ENCODE measurements at places on chromosomes 4 and X. TPM values are rescaled to one million over a fixed set of nuclear protein-coding genes. Genes with fewer than 3 reads are reported as not detected.

DNA sequence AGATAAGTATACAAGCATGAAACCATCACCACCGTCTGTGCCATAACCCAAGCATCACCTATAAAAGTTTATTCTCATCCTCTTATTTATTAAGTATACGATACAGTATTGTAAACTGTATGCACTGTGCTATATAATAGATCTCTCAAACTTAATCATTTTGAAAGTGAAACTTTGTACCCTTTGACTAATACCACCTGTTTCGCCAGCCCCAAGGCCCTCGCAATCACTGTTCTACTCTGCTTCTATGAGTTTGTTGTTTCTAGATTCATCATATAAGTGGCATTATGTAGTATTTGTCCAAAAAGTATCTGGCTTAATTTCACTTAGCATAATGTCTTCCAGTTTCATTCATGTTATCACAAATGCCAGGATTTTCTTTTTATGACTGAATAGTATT, 72.1 kb upstream of the DOCK11 start:
- DNase-seq = no peak

- no peak for DNase-seq
Observed at GRCh38 chr4:63787326-63787725, 621.9 kb downstream of the TECRL start.

DNA sequence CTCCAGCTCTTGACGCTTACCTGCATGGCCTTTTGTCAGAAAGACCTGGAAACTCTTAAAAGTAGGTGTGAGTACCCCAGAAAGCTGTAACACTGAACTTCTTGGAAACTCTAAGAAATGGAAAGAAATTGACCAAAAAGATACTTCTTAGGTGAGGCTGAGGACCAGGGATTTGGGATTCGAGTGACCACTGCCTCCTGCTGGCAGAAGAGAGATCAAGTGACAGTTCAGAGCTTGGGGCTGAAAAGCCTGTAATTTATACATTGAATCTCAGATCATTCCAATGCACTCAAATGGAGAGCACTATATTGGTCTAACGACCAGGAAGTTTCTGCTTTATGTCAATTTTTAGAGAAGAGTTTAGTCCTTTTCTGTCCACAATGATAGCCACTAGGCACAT, 204.6 kb downstream of the PDGFRA start:
- peak; percentile 11 for DNase-seq

GRCh38 chr4:8258552-8259212, 10.9 kb upstream of the HTRA3 start:
- DNase-seq = no peak

DNA sequence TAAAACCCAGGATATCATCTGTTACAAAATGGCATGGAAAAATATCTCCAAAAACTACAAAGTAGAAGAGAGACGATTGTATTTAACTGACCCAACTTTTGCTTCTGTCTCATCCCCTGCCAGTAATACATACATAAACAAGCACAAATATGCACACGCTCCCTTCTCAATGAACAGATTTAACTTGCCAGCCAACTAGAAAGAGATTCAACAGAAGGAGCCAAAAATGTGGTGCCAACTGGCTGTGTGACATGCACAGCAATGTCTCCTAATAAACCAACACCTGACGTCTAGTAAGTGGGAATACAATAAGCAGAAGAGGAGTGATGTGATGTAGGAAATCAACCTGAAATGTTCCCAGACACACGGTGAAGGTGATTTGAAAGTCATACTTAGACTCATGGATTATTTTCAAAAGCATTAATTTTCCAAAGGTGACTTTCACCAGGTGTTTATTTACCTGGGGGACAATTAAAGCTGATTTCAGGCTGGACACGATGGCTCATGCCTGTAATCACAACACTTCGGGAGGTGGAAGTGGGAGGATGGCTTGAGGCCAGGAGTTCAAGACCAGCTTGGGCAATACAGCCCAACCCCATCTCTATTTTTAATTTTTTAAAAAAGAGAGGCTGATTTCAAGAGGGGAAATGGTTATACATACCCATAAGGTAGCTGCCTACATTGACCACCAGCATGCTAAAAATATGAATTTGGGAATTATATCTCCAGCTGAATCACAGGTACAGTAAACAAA, 33.7 kb downstream of the SH3RF1 start:
- DNase-seq = no peak

DNA sequence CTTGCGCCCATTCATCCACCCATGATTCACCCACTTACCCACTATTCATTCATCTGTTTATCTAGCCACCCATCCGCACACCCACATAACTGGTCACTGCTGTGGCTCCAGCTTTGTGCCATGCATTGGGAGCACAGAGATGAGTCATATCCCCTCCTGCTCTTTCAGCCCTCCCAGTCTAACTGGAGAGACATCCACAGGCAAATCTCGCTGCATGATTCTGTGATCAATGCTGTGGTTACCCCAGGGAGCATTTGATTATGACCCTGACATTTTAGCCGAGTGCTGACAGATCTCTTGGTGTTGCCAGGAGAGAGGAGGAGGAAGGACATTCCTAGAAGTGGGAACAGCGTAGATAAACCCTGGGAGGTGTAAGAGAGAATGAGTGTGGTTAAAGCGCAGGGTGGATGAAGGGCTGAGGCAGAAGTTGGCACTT, 10.4 kb upstream of the PORCN start:
- no peak for DNase-seq

- no peak for DNase-seq
Observed at GRCh38 chr4:187204389-187204918, 480.8 kb upstream of the FAT1 start.

GRCh38 chr4:139330283-139330682, 28.0 kb upstream of the NDUFC1 start:
- no peak for DNase-seq

GRCh38 chr4:47462799-47463234, 685 bp downstream of the COMMD8 start:
- DNase-seq = no peak

- no peak for DNase-seq
Observed at GRCh38 chr4:21012851-21013331, 312.6 kb downstream of the PACRGL start.

GRCh38 chr4:74428276-74428675, 16.7 kb upstream of the AREG start:
- DNase-seq = no peak

DNA sequence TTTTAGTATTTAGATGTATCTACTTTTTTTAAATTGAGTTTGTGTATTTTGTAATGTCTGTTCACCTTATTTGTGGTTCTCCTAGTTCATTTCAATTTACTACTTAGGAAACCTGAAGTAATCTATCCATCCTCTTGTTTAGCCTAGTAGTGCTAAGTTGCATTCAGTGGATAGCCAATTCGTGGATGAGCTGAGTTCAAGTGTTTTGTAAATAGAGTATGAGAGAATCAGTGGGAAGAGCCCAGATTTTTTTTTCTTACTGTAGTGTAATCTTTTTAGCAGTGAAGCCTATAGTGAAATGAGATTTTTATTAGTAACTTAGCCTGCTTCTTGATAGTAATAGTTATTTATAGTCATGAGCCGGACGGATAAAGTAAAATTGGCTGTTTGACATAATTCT, 21.7 kb downstream of the STAG2 start:
- no peak for DNase-seq

Gene SMIM10L2A
- total RNA-seq = 0.18 TPM

Gene MAGEA12
- 76.2 TPM for total RNA-seq

Gene GNRHR
- not detected for total RNA-seq

Gene PIR
- 9.4 TPM for total RNA-seq

Measured in K562 (cell line).